ENCODE measurements at places on chromosomes 16 and 17.

DNA sequence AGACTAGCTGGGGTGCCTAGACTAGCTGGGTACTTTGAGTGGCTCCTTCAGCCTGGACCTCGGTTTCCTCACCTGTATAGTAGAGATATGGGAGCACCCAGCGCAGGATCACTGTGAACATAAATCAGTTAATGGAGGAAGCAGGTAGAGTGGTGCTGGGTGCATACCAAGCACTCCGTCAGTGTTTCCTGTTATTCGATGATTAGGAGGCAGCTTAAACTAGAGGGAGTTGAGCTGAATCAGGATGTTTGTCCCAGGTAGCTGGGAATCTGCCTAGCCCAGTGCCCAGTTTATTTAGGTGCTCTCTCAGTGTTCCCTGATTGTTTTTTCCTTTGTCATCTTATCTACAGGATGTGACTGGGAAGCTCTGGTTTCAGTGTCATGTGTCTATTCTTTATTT lies 8.4 kb upstream of the TMEM235 start:
- DNase-seq, result no peak

GRCh38 chr17:6454495-6455320 lies 10.5 kb downstream of the PIMREG start:
- DNase-seq, result no peak

DNA sequence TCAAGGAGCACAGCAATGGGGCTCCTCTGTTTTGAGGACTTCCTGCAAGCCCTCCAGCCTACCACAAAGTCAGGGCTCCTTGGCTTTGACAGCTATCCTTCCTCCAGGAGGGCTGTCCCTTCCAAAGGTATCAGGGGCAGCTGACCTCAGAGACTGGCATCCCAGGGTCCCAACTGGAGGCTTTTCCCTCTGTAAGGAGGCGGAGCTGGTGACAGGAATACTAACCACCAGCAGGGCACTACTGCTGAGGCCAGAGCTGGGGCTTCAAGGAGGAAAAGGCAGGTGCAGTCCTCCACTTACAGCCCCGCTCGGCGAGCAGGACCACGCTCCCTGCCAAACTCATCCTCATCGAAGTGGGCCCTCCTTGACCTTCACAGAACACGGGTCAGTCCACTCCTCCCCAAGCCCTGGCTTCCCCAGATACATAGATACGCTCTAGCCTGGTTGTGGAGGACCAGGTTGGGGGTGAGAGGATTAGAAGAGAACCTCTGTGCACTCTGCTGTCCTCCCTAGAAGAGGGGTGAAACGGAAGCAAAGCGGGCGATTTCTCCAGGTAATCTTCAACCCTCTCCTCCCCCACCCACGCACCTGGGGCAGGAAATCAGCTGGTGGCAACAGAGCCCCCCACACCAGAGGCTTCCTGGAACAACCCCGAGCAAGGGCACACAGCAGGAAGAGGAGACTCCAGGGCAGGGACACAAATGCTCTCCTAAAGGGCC lies 20.5 kb downstream of the ST3GAL2 start:
- no peak for DNase-seq

- DNase-seq, result no peak
Measured at GRCh38 chr16:73949574-73950320, 346.9 kb upstream of the PSMD7 start.

DNA sequence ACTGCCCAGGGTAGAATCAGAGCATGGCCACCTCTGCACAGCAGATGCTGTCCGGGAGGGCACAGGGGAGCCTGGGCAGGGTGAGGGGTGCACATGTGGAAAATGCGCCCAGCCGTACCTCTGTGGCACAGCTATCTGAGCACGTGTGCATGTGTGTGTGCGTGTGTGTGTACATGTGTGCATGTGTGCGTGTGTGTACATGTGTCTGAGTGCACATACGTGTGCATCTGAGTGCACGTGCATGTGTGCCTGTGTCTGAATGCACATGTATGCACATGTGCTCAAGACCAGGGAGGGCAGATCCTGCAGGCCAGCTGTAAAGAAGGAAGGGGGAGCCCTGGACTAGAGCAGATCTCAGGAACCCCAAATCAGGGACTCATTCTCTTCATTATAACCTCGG lies 37.3 kb upstream of the ENPP7 start:
- DNase-seq, result no peak

DNA sequence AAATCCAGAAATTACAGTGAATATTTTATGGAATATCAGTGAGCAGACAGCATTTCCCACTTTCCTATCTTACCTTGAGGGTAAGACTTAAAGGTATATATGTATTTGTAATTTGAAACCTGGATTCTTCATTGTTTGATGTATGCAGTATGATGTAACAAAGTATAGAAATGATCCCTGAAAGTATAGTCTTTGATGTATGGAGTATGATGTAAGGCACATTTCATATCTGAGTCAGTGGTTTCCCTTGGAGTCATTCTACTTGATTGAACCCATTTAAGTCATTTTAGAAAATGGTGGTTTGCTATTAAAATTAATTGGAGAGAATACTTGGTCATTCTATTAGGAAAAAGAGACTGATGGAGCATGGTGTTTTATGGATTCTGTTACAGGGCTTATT lies 10.1 kb downstream of the AMZ2 start:
- no peak for DNase-seq
